Activated CD4-positive, alpha-beta T cell treated with anti-CD3 and anti-CD28 coated beads, Interleukin-2, amount 10 ng/mL, durations not matched to agents 24 days and 14 days (primary cell): ENCODE measurements at places on chromosomes 4 and X. TPM values are rescaled to one million over a fixed set of nuclear protein-coding genes. Genes with fewer than 3 reads are reported as not detected.

GRCh38 chrX:12443534-12444098 is 305.3 kb downstream of the FRMPD4 start:
- no peak for DNase-seq

GRCh38 chr4:533318-534100 is 34.5 kb downstream of the PIGG start:
- no peak for DNase-seq

- DNase-seq, result peak; percentile 78
These were observed 6.0 kb downstream of the SLC2A9 start for GRCh38 chr4:10015140-10015753.

GRCh38 chr4:13580036-13580435 is 35.7 kb upstream of the NKX3-2 start:
- DNase-seq, result no peak

GRCh38 chr4:70945046-70945445 is 42.9 kb downstream of the MOB1B start:
- no peak for DNase-seq

GRCh38 chrX:16433021-16433420 is 216.9 kb upstream of the S100G start:
- DNase-seq, result peak; percentile 61

- DNase-seq, result peak; percentile 4
These were observed 1.3 kb upstream of the TET2 start for GRCh38 chr4:105145156-105145902.

DNA sequence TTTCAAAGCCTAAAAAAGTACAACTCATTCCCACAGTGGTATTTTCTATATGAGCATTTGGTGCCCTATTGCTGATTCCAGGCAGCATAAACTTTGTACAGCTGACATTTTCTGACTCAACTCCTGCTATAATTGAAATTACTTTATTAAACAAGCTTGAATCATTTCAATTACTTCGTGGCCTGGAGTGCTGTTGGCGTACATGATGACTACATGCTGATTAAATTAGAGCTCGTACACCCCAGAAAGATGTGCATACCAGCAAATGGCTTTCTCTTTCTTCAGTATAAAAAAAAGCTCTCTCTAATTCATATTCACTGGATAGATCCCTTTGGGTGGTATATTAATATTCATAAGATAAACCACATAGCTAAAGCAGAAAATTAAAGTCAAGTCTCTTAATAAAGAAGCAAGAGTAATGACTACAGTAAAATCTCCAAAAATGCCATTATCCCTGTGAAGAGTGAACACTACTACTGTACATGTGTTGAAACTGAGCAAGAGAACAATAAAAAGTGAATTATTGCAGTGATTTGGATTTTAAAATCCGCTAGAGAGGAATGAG is 245.0 kb upstream of the IGFBP7 start:
- DNase-seq, result no peak

GRCh38 chr4:54643958-54644751 is 13.6 kb upstream of the KIT start:
- DNase-seq, result no peak

DNA sequence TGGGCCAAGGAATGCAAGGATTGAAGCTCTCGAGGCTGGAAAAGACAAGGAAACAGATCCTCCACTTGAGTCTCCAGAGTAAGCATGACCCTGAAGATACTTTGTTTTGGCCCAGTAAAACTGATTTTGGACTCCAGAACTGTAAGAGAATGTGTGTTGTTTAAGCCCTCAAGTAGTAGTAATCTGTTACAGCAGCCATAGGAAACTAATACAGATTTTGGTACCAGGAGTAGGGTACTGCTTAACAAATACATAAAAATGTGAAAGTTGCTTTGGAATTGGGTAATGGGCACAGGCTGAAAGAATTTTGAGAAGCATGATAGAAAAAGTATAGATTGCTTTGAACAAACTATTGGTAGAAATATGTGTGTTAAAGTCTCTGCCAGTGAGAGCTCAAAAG is 17.4 kb upstream of the FRAS1 start:
- DNase-seq, result no peak

Gene TGIF2LX
- not detected in 2 replicates for total RNA-seq

Gene PWWP3B
- not detected in 2 replicates for total RNA-seq

Gene PROM1
- not detected in 2 replicates for total RNA-seq

Gene XAGE1A
- not detected in 2 replicates for total RNA-seq

Gene PABPC1L2B
- not detected in 2 replicates for total RNA-seq

Gene FAAH2
- total RNA-seq, result 4.0 and 5.0 TPM in 2 replicates
